ENCODE measurements at places on chromosomes 3 and 15. TPM values are rescaled to one million over a fixed set of nuclear protein-coding genes. Genes with fewer than 3 reads are reported as not detected.

IFT80 gene
- 9.2 TPM for total RNA-seq

SNTN gene
- total RNA-seq = not detected

THRB gene
- not detected for total RNA-seq

HIGD2B gene
- 0.32 TPM for total RNA-seq

XRN1 gene
- 43.5 TPM for total RNA-seq

LIPH gene
- total RNA-seq = not detected

USP50 gene
- not detected for total RNA-seq

TTLL13 gene
- total RNA-seq = 0.20 TPM

ECE2 gene
- not detected for total RNA-seq

IGDCC3 gene
- not detected for total RNA-seq
